Activated CD4-positive, alpha-beta T cell treated with anti-CD3 and anti-CD28 coated beads for 4 hours (primary cell): ENCODE measurements at places on chromosomes 5 and 9.

DNA sequence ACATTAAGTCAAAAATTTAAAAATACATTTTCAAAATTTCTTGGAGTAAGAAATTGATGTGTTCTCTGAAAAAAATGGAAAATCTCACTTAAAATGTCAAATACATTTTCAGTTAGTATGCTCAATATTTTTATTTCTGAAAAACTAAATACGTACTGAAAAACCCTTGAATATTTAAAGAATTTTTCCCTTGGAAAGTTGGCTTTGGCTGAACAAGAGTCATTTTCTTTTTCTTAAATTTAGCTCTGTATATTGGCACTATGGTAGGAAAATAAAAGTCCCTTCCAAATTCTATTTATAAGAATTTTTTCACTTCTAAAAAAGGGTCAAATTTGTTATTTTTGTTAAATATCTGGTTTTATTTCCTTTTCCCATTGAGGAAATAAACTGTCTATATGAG lies 29.0 kb upstream of the CDH18 start:
- no peak for DNase-seq

DNA sequence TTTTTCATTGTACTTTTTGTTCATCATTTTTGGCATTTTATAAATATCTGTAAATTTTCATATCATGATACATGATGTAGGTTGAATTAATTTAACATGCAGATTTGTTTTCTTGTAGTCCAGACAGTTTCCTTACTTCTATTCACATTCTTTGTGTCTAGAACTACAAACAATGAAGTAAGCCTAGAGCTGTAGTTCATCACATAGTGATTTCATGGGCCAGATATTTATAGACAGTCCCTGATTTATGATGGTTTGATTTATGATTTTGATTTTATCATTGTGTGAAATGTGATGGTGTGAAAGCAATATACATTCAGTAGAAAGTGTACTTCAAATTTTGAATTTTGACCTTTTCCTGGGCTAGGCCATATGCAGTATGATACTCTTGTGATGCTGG lies 139.0 kb downstream of the ARHGEF28 start:
- no peak for DNase-seq

DNA sequence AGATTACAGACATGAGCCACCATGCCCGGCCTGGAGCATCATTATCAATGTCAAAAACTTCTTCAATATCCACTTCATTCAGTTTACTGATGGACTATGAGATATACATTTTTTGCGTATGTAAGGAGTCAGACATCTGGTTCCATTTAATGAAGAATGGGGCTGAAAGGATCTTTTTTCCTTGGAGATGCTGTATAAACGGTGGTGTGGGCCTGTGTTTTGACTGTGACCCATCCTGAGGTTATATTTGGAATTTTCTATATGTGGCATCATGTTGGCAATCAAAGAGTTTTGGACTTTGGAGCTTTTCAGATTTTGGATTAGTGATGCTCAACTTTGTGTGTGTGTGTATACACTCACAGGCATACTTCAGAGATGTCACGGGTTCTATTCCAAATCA lies 85.7 kb upstream of the FBXL17 start:
- no peak for DNase-seq

GRCh38 chr9:90921969-90922368 lies 120.3 kb downstream of the SYK start:
- DNase-seq = no peak

DNA sequence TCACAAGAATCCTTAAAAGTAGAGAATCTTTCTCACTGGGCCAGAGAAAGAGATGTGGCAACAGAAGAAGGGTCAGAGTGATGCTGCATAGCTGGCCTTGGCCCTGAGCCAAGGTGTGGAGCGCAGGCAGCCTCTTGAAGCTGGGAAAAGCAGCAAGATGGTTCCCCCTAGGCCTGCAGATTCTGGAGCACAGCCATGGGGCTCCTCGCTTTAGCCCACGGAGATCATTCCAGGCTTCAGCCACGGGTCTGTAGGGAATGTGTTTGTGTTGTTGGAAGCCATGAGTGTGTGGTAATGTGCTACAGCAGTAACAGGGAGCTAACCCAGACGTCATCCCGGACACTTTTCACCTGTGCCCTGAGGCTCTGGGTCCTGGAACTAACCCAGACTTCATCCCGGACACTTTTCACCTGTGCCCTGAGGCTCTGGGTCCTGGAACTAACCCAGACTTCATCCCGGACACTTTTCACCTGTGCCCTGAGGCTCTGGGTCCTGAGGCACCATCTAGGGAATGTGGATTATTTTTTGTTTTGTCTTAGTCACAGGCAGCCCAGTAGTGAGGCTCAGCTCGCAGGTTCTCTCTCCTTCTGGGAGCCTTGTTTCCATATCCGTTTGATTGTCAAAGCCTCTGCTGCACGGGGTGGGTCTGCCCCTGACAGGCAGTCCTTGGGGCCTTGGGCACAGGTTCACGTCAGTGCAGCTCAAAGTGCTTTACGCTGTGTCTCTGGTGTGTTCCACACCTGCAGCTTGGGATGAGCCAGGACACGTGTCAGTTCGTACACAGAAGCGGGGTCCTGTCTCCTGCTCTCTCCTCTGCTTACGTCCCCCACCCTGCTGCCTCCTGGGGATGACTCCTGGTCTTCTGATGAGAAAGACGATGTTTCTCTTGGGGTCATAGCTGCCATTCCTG lies 56.3 kb upstream of the EXOC3 start:
- DNase-seq = no peak

- DNase-seq = no peak
These were observed 75.8 kb downstream of the KIAA1958 start for GRCh38 chr9:112562235-112562958.
